ENCODE measurements at places on chromosomes 3 and 15.
A peak's percentile ranks its signal among the peaks of the same experiment; 100 is the strongest.

GRCh38 chr15:100537331-100537730 lies 8.6 kb upstream of the CERS3 start:
- DNase-seq = no peak

GRCh38 chr15:64110950-64111678 lies 15.3 kb downstream of the SNX1 start:
- DNase-seq = no peak

DNA sequence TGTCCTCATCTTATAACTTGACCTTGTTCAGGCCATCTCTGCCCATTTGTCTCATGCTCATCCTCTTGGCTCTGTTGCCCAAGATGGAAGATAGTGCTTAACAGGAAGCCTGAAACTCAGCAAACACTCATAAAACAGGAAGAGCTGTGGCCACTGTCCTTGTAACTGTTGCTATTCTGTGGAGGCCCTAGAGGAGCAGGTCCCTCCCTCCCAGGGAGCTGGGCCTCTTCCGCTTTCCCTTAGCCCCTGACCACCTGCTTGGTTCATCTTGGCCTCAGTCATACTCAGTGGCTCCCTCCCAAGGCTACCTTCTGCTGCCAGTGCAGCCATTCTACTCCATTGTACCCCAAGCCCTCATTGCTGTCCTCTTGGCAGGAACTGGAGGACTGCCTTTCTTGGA lies 3.5 kb downstream of the MAPKAPK3 start:
- no peak for DNase-seq

GRCh38 chr3:23944007-23944783 lies 891 bp upstream of the NR1D2 start:
- DNase-seq = no peak

- DNase-seq = no peak
Observed at GRCh38 chr3:156619376-156619775, 55.0 kb upstream of the TIPARP start.

- no peak for DNase-seq
Observed at GRCh38 chr15:87846746-87847145, 409.8 kb downstream of the NTRK3 start.

DNA sequence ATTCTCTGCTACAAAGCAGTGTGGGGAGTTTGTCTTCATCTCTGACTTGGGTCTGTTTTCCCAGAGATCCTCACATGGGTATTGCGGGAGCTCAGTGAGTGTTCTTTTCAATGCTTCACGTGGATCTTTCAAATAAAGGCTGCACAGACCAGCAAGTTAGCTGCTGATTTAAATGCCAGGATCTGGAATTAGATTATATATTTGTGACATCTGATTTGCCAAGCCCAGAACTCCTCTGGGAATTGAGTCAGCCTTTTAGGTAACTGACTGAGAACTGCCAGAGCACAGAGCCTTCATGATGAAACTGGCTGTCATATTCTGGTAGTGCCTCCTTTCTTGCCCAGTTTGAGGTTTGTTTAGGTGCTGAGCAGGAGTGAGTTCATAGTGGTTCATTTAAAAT lies 14.7 kb downstream of the EDEM1 start:
- no peak for DNase-seq

- no peak for DNase-seq
Observed at GRCh38 chr3:12906141-12906915, 65.0 kb upstream of the RPL32 start.

DNA sequence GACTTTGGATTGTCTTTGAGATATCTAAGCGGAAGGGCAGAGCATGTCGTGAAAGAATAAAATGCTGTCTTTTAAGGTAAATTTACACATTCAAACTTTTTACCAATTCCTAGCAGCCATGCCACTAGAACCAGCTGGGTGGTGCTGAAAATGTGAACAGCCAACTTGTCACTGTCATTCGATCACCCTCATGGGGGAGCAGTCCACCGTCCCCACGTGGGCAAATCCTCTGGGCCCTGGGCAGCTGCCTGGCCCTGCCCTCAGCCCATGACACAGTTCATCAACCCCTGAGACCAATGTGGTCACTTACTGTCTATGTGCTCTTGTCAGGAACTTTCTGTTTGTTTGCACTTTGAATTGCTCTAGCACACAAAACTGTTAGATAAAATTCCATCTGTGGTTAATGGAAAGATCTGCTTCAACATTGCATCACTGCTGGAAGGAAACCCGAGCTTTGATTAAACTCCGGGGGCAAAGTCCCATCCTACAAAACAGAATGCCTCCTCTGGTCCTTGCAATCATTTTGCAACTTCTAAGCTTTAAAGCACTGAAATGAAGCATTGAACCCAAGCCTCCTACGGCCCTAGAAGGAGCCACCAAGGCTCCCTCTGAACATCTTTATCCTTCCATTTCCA lies 50.1 kb downstream of the PCSK6 start:
- no peak for DNase-seq

- no peak for DNase-seq
Observed at GRCh38 chr3:157573281-157573680, 70.1 kb upstream of the VEPH1 start.

- no peak for DNase-seq
Observed at GRCh38 chr3:8503461-8503860, 1.8 kb downstream of the LMCD1 start.

- DNase-seq = no peak
Observed at GRCh38 chr15:62147149-62147548, 17.9 kb downstream of the C2CD4B start.

- no peak for DNase-seq
Observed at GRCh38 chr3:178480795-178481194, 55.4 kb upstream of the KCNMB2 start.

- DNase-seq = no peak
Observed at GRCh38 chr3:4820296-4821121, 158.7 kb upstream of the BHLHE40 start.

DNA sequence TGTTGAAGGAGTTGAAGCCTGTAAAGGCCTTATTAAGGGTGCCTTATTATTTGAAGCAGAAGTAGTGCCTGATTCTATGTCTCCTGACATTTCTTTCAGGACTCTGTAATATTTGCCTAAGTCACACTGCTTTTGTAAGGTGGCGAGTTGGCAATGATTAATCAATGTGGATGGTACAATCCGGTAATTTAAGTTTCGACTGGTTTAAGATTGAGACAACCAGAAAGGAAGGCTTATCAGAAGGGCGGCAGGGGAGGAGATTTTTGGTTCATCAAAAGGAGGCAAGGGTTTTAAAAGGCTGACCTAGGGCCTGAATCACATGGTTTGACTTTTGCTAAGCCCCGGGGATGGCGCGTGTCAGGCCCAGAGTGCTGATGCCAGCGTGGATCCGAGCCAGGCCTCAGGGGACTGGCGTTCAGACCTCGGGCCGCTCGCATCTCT lies 830 bp upstream of the RNF13 start:
- no peak for DNase-seq

DNA sequence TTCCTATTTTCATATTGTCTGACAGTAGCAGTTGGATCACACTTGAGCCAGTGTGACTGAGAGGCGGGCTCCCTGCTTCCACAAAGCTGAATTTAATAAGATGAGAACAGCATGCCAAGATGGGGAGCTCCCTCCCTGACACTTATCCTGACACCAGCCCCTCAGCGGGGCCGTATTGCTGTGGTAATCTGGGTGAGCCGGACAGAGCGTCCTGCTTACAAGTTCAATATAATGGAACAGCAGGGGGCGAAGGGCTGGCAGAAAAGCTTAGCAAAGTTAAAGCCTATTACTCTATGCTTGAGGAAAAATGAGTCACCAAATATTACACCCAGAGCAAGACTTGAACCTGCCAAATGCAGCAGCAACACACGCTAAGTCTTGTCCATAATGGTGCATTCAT lies 163.8 kb upstream of the CMC1 start:
- peak; percentile 65 for DNase-seq

DNA sequence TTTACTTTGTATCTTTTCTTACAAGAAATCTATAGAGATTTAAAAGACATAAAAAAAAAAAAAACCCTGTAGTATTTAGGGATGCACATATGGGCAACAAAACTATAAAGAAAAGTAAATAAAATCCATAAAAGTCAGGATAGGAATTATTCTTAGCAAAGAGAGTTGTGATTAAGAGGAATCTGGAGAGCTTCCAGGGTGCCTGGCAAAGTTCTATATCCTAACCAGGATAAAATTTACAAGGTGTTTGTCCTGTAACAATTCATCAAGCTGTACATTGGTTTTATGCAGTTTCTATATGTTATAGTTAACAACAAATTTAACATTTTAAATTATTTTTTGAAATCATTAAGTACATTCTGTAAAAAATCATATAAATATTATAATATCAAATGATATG lies 7.9 kb downstream of the SECISBP2L start:
- DNase-seq = no peak

- no peak for DNase-seq
Observed at GRCh38 chr3:12818773-12819172, 22.3 kb downstream of the CAND2 start.

DNA sequence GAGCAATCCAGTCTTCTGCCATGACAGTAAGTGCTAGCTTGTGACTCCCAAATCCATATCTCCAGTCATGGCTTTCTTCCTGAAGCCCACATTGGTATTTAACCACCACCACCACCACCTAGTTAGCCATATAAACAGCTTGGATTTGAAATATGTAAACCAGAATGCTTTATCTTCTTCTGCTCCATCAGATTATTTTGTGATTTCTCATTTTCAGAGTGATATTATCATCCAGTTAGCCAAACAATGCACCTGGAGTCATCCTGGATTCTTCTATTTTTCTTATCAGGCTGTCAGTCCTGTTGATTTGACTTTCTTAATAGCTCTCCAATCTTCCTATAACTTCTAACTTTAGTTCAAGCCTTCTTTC lies 124.3 kb upstream of the PTX3 start:
- DNase-seq = no peak

GRCh38 chr3:13879946-13880810 lies at the start of gene WNT7A:
TSS of gene WNT7A (minus strand) at chr3:13880071. CDS start at chr3:13879816, 255 bp downstream.
- peak; percentile 81 for DNase-seq

DNA sequence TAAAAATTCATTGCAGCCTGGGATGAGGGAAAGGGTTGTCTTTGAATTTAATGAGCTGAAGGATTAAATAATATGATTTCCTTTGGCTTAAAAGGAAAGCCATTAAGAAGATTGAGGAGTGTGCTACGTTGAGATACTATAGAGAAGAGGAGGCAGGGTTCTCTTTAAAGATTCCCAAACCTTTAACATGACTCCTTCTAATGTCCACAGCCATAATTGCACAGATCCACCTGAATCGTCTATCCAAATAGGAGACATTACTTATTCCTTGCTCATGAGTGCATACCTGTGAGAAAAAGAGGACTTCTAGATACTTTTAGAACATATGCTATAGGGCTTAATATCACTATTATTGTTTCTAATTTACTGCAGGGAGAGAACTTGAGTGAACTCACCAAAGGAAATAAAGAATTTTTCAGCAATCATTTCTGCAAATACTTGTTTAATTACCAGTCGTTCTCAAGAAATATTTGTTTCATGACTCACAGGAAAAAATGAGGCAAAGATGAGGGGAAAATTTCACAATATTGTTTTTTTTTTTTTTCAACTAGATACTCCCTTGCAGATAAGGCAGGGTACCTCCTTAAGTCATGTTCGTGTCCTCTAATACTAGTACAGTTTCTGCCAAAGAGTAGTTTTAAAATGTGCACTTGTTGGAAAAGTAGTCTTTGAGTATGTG lies 8.9 kb upstream of the SUCNR1 start:
- DNase-seq = no peak

GRCh38 chr3:14064910-14065309 lies 59.8 kb downstream of the CHCHD4 start:
- DNase-seq = no peak

- DNase-seq = no peak
Observed at GRCh38 chr3:171801738-171802589, 8.3 kb downstream of the PLD1 start.

GRCh38 chr3:59246719-59247401 lies 197.0 kb upstream of the CFAP20DC start:
- DNase-seq = no peak

GRCh38 chr3:184360929-184361531 lies 375 bp downstream of the CLCN2 start:
- no peak for DNase-seq

GRCh38 chr3:145557405-145557804 lies 603.6 kb downstream of the PLOD2 start:
- DNase-seq = no peak

DNA sequence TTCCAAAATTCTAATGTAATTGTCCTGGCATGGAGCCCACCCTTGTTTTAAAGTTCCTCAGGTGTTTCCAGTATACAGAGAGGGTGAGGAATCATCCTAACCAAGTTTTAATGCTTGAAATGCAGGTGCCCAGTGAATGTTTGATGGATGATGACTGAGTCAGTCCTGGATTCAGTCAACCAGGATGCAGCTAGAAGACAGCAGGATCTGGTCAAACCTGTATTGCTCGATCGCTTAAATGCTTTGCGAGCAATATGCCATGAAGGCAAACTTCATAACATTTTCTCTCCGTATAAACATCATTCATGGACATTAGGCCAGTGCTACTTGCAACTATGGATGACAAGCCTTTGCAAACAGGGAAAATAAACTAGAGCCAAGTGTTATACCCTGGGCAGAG lies 591.2 kb downstream of the RSL24D1 start:
- no peak for DNase-seq
